ENCODE measurements at places on chromosomes 11 and 22.

GRCh38 chr11:69422645-69423044 is 58.8 kb upstream of the LINC01488 start:
- no peak for DNase-seq

DNA sequence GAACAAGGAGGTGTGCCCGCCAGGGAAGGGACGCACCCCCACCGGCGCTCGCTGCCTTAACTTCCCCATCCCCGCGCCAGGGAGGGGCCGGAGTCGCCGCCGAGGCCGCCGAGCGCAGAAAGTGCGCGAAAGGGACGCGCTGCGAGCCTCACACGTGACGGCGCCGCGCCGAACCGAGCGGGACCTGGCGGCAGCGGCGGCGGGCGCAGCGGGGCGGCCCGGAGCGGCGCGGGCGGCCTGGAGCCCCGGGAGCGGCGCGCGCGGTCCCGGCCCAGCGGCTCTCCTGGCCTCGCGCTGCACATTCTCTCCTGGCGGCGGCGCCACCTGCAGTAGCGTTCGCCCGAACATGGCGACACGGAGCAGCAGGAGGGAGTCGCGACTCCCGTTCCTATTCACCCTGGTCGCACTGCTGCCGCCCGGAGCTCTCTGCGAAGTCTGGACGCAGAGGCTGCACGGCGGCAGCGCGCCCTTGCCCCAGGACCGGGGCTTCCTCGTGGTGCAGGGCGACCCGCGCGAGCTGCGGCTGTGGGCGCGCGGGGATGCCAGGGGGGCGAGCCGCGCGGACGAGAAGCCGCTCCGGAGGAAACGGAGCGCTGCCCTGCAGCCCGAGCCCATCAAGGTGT is at the start of gene SORL1:
Gene SORL1 (plus strand): TSS at position 329 of the 623 bp plus-strand sequence. CDS start 18 bp downstream, at position 347.
- no peak for DNase-seq

DNA sequence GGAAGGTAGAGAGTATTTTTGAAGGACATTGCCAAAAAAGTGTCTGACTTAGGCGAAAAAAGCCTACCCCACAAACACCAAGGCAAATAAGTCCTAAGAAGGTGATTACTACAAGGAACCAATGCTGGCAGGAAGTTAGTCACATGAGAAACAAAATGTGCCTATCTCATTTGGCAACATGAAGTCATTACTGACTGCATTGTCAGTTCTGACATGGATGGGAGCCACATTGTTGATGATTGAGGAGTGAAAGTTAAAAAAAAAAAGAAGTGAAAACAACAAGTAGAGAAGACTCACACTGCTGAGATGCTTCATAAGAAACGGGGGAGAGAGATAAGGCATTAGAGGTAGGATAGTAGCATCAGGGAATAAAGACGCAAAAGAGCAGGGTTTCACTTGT is 141.5 kb upstream of the FAT3 start:
- DNase-seq = no peak

- no peak for DNase-seq
Observed at GRCh38 chr11:106304274-106304673, 226.8 kb downstream of the AASDHPPT start.

GRCh38 chr11:108501396-108501795 is 3.2 kb upstream of the POGLUT3 start:
- no peak for DNase-seq

- no peak for DNase-seq
Observed at GRCh38 chr22:41429951-41430332, 16.7 kb downstream of the TOB2 start.

- DNase-seq = no peak
Observed at GRCh38 chr11:810040-810567, 337 bp downstream of the RPLP2 start.

GRCh38 chr11:69525516-69526452 is 44.3 kb downstream of the LINC01488 start:
- no peak for DNase-seq

GRCh38 chr11:47258317-47258902 is 614 bp downstream of the NR1H3 start:
- DNase-seq = no peak

DNA sequence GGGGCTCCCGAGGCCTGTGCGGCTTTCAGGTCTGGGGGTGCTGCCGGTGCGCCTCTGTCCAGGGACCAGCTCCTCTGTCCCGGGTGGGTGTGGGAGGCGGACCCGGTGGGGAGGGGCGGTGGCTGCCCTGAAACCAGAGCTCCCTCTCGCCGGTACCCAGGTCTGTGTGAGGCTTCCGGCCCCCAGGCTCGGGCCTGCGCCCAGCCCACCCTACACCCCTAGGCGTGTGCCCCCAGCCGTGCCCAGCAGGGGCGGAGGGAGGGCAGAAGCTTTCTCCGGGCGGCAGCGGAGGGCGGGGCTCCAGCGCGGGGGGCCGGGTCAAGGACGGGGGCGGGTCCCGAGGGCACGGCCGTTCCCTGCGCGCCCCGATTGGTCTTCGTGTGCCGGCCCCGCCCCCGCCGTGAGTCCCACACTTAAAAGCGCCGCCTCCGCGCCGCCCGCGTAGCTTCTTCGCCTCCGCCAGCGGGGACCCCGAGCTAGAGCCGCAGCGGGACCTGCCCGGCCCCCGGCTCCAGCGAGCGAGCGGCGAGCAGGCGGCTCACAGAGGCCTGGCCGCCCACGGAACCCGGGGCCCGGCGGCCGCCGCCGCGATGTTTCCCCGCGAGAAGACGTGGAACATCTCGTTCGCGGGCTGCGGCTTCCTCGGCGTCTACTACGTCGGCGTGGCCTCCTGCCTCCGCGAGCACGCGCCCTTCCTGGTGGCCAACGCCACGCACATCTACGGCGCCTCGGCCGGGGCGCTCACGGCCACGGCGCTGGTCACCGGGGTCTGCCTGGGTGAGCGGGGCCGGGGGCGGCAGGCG is 616 bp downstream of the PNPLA2 start:
- DNase-seq = peak; percentile 70

- DNase-seq = no peak
Observed at GRCh38 chr11:61372659-61373420, 10.7 kb downstream of the TMEM138 start.

GRCh38 chr22:32771756-32772155 is 29.7 kb upstream of the TIMP3 start:
- DNase-seq = no peak

DNA sequence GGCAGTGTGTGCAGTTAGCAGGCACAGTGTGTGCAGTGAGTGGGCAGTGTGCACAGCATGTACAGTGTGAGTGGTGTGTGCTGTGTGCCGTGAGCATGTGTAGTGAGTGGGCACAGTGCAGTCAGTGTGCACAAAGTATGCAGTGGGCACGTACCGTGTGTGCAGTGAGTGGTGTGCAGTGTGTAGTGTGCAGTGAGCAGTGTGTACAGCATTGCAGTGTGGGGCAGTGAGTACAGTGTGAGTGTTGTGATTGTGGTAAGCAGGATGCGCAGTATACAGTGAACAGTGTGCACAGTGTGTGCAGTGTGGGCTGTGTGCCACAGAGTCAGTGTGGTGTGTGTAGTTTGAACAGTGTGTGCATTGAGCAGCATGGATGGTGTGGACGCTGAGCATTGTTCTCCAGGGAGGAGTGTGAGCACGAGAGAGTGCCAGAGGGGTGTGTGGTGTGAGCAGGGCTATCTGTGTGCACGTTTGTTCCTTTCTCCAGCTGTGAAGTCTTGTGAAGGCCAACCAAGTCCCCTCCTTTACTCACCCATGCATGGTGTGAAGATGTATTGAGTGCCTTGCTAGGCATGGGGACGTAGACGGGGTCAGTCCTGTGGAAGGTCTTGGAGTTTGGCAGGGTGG is 3.0 kb downstream of the SHANK3 start:
- no peak for DNase-seq

DNA sequence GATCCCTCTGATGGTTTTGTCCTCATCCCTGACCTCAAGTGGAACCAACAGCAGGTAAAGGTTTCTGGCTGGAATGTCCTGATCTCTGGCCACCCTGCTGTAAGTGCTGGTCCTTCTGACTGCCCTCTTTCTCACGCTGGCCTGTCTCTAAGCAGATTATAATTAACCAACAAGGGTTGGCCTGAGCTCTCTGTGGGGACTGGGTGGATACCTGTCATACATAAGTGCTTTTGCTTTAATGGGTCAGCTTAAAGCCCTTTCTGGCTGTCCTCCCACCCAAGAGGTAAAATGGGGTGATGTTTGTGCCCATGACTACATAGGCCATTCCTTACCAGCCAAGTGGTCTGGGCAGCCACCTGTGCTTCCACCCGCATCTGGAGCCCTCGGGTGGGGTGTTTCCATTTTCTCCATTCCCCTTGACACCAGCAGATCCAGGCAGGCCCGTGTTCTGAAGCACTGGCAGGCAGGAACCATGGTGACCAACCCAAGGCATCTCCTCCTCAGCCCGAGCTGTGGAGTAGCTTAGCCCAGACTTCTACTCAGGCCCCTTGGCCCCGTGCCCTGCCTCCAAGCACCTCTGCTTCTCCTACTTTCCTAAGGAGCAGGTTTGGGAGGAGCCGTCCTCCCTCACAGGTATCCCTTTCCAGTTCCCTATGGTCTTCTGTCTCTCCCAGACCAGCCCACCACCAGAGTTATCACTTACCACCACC is 17.0 kb upstream of the ST3GAL4 start:
- DNase-seq = no peak

- DNase-seq = no peak
Observed at GRCh38 chr11:106012744-106013143, 9.3 kb downstream of the MSANTD4 start.

- no peak for DNase-seq
Observed at GRCh38 chr11:128894286-128894681, 3.1 kb downstream of the KCNJ5 start.

DNA sequence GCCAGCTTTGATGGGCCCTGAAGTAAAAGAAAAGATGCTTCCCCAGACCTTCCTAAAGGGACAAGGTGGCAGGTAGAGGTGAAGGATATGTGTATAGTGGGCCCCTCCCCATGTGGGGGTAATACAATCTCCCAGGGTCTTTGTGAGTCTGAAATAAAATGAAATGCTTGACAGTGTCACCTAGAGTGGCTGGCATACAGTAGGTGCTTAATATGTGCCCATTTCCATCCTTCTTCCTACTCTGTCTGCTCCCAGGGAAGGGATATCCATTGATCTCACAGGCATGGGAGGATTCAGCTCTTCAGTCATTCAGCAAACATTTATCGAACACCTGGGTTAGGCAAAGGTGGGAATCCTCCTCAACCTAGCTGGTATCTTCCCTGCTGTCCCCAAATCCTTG is 6.1 kb upstream of the CREB3L1 start:
- DNase-seq = no peak

GRCh38 chr11:103940551-103940950 is 95.9 kb upstream of the DDI1 start:
- no peak for DNase-seq

DNA sequence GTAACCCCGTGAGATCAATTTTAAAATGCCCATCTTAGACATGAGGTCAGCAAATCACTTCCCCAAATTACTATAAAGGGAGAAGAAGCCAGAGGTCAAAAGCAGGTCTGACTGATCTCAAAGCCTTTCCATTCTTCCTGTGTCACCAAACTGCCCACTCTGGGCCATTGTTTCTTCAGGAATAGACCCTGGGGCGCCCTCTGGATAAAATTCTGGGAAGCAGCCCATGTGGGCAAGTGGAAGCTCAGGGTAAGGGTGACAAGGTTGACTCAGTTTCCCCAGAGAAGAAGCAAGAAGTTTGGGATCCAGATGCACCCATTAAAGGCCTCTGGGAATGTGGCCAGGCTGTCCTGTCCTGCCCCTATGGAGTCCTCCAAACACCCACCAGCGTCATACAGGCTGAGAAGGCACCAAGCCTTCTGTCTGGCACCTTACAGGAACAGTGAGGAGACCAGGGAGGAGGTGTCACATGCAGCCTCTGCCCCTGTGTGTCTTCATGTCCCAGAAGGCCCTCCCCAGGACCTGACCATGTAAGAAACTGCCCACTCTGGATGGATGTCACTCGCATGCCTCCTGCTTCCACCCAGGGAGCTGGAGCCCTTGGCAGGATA is 50.1 kb downstream of the CHST1 start:
- no peak for DNase-seq

GRCh38 chr22:26584010-26584409 is 5.9 kb downstream of the TPST2 start:
- no peak for DNase-seq

DNA sequence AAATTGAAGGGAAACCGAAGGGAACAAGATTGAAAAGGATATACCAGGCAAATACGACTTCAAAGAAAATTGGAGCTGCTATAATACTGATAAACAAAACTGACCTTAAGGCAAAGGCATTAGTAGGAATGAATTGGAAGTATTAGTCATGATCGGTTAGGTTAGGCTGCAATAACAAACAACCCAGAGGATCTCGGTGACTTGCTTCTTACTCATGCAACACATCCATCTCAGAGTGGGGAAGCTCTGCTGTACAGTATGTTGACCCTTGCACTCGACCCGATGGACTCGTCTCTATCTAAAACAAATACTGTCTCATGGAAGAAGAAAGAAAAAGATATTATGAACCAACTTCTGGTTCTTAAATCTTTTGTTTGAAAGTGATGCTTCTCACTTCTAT is 42.3 kb downstream of the SPATA19 start:
- DNase-seq = no peak

DNA sequence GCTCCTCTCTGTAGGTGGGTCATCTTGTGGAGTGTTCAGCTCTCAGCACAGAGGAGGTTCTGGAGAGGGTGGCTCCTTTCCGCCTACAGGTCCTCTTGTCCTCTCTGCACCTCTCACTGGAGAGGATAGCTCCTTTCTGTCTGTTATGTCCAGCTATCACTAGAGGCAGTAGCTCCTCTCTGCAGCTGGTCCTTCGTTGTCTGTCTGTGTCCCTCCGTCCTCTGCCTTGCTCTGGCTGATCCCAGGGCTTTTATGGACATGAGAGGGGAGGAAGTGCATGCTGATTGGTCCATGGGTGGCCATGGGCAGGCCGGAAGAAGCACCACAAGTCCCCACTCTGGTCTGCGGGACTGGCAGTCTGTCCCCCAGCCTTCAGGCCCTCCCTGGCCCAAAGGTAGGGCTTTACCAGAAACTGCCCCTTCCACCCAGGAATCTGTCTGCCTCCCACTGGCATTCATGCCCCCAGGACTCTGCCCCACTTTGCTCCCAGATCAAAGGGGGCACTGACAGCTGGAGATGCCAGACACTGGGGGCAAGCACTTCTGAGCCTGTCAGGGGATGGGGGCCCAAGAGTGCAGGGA is 38.6 kb upstream of the CALCB start:
- no peak for DNase-seq

GRCh38 chr11:118785362-118785761 is 5.6 kb downstream of the DDX6 start:
- no peak for DNase-seq

- DNase-seq = no peak
Observed at GRCh38 chr11:46719048-46719542, at the start of gene F2. F2 (plus strand) TSS chr11:46719213; CDS start chr11:46719236, 23 bp downstream.

DNA sequence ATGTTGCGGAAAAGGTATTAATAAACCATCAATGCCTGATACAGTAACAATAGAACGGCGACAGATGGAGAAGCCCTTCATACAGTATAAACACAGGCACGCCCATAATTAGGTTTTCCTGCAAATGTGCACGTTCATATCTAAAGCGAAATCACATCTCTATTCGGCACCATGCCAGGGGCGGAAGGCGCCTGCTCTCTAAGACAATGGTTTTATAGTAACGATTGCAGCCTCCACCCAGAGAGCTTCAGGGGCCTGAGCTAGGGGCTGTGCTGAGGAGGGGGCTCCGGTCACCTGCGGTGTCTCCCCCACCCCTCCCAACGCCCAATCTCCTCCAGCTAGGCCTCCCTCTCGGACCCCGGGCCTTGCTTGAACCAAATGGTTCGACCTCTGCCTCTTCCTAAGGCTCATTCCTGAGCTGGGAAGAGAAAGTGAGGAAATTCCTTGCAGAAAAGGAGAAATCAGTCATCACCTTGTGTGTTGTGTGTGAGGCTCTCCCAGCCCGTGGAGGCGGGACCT is 9.6 kb downstream of the KRTAP5-5 start:
- DNase-seq = no peak

GRCh38 chr22:29073618-29074275 is 912 bp downstream of the KREMEN1 start:
- DNase-seq = no peak

GRCh38 chr11:114060392-114061047 is 1.0 kb downstream of the ZBTB16 start:
- no peak for DNase-seq

Data from thoracic aorta (tissue), 2 donors.